ENCODE measurements at places on chromosomes 12 and 14.

GRCh38 chr12:114852976-114853529 lies 169.1 kb upstream of the TBX3 start:
- no peak for DNase-seq

DNA sequence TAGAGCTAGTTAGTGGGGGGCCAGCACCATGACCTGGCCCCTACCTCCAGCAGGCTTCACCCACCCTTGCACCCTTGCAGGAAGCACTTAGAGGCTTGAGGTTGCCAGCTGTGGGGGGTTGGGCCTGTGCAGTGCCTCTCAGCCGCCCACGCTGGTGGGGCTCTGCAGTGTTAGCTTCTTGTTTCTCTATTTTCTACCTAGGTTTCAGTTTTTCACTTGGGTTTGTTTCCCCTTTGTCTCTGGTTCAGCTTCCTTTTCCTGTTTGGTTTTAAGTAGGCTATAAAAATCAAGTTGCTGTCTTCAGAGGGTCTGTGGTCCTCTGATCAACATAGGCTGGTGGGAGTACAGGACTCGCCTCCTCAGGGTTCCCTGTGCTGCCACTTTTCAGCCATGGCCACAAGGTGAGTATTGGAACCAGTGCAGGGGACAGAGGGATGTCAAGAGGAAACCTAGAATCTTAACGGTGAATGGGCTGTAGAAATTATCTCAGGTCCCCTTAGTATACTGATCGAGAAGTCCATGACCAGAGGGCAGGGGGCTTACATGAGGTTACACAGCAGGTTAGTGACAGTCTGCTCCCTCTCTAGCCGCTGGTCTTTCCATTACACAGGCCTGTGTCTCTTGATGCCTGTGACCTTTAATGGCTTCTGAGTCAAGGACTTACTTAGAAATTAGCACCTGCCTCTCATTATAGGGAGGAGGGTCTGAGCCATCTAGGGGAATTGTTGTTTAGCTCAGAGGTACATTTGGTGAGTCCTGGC lies at the start of gene EVL:
EVL (plus strand) TSS at position 312 of the 761 bp plus-strand sequence; CDS start at position 391, 79 bp downstream.
- peak; percentile 70 for DNase-seq

GRCh38 chr12:110286623-110287022 lies 5.6 kb downstream of the ATP2A2 start:
- no peak for DNase-seq

DNA sequence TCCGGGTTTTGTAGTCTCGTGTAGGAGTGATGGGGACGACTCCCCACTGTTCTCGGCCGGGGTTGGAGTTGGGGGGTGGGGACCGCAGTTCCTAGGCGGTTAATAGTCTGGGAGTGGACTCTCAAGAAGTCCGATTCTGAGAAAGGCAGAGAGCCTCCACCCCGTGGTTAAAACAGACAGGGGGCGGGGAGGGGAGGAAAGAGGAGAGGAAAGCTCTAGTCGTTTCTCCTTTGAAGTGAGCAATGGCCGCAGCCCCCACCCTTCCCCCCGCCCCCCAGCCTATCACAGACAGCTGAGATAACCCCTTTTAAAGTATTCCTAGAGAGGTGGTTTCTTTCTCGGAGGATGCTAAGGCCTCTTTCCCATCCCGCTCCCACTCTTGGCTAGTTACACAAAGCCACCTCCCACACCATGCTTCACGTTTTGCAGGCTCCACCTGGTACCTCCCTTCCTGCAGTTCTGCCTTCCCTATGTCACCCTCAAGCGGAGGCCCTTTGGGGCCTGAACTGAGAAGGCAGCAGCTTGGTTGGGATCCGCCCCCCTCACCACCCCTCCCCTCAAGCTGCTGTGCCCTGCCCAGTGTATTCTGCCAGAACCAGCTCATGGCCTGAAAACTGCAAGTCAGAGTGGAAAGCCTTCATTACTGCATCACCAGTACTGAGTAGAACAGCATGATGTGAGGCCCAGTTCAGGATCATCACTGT lies 853 bp downstream of the USP5 start:
- DNase-seq = no peak

DNA sequence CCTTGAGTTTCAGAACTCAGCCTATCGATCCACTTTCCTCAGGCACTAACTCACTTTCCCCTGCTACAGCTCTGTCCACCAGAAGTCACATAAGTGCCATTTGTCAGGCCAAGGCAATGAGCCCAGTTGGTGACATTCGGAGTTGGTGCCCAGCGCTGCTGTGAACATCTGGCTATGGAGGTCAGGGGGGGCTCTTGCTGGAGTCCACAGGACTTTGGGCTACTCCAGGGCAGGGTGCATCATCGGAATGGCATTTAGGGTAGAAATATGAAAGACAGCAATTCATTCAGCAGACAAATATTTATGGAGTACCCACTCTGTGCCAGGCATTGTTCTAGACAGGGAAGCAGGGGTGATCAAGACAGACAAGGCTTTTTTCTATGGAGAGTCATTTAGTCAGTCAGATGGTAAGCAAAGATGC lies 1.5 kb upstream of the PPP1CC start:
- DNase-seq = no peak

- DNase-seq = peak; percentile 85
Measured at GRCh38 chr14:105065280-105066228, at the start of gene GPR132. Gene GPR132, minus strand, starts transcription at chr14:105065430. Its CDS starts 10,010 bp downstream, at chr14:105055420.

GRCh38 chr12:129827866-129828384 lies 75.9 kb downstream of the TMEM132D start:
- no peak for DNase-seq

DNA sequence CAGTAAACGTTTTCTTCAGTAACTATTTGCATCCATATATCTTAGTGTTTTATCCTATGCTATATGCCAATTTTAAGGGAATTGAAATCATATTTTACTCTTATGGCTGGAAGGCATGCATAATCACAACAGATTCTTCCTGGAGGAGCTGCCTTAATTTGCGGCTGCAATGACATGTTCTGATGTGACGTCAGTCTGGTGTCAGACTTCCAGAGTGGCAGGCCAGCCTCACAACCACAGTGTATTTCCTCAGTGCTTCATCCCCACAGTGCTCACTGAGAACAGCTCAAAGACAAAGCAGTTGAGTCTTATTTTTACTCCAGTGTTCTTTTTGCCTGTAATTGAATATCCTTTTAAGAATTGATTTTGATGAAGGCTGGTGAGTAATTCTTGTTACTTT lies 107.1 kb downstream of the PLEKHA5 start:
- DNase-seq = no peak

DNA sequence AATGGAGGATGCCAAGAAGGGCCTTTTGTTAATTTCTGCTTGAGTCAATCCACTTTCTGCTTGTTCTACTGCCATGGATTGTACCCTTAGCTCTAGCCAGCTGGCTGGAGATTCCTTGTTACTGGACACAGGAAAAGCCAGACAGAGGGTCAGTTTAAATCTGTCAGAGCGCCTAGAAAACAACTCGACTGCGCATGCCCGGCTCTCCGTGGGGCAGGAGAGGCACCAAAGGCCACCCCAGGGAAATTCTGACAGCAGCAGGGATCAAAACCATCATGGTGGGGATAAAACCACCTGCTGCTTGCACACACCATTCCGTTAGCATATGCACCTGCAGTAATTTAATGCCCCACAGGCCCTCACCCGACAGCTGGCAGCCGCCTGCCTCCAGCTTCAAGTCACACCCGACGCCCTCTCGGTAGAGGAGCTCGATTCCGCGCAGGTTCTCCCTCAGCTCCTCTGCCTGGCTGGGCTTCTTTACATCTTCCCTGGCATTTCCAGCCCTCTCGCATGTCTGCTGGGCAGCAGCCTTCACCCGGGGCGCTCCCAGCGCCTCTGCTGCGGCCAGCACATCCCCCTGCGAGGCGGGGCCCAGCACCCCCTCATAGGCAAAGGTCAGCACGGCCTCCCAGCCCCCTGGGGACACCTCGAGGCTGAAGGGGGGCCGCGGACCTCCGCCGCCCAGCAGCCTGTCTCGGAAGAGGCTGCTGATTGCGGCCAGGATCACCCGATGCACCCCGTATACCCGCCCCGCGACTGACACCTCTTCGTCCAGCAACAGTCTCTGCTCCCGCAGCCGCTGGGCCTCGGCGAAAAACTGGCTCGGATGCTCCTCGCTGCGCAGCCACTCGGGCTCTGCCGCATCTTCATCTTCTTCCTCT lies 1.0 kb downstream of the KLHL33 start:
- no peak for DNase-seq

GRCh38 chr14:102229071-102229738 lies 75.8 kb downstream of the MOK start:
- DNase-seq = no peak

DNA sequence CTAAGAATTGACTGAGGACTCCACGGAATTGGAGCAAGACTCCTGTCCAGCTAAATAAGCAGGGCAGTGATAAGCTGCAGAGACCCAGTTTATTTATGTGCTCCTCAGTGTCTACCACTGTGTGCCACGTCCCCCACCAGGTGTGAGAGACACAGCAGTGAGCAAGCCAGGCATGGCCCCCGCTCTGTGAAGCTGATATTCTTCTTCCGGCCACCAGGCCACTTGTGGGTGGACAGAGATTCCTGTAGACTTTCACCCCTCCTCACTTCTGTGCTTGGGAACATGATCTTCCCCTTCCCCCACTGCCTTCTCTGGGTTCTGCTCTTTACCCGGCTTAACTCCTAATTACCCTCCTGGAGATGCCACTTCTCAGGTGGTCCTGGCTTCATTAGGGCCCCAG lies 21.3 kb downstream of the BRAP start:
- DNase-seq = no peak

DNA sequence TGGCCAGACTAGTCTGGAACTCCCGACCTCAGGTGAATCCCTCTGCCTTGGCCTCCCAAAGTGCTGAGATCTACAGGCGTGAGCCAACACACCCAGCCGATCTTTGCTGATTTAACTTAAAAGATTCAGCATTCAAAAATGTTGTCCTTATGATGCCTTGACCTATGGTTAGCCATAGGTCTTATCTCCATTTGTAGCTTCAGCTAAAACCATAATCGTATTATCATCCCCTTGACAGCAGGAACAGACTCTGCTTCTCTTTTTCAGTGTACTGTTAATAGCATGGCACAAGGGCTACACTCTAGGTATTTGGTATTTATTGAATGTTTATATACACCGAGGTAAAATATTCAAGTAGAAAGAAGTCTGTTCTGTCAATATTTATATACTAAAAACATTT lies 15.3 kb downstream of the CCDC62 start:
- no peak for DNase-seq

DNA sequence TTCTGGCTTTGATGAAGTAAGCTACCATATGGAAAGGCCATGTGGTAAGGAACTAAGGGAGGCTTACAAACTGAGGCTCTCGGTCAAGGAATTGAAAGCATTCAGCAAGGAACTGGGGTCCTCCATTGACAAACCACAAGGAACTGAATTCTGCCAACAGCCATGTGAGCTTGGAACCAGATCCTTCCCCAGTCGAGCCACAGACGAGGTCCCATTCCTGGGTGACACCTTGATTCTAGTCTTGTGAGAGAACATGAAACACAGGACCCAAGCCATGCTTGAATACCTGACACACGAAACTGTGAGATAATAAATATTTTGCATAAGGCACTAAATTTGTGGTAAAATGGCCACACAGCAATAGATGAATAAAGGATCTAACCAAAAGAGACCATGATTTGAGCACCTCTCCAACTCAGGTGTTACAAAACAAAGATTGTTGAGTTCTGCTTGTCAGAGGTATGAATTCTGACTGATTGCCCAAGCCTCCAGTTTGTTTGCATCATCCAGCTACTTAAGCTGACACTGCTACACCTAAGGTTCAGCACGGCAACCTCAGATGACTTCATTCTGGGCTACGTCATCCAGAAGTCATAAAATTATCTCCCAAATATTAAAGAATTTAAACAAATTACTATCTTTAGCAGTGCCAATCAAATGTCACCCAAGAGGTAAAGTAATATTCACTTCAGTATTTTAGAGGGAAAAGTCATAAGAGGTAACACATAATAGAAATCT lies 59.4 kb downstream of the GARIN6 start:
- no peak for DNase-seq

DNA sequence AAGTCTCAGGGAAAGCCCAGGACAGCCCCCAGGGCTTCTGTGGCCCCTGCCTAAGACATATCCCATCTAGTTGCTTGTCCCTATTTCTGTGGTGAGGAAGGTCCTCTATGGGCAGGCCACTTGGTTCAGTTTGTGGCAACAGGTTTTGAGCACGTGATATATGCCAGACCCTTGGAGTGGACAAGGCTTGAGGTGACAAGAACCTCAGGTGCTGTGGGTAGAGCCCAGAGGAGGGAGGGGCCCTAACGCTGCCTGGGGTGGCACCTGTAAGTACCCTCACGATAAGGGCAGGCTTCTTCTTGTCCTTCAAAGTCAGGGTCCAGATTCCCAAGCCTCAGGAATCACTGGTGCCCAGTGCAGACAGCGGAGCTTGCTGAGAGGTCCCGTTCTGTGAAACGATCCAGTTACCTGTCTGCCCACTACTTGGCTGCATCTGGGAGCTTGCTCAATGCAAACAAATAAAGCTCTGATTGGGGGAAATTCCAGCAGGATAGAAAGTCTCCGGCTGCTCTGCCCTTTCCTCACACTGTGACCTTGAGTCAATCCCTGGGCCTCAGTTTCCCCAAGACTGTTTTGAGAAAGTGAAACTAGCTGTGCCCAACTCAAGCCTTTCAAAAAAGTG lies 47.7 kb upstream of the FAM181A start:
- DNase-seq = no peak

DNA sequence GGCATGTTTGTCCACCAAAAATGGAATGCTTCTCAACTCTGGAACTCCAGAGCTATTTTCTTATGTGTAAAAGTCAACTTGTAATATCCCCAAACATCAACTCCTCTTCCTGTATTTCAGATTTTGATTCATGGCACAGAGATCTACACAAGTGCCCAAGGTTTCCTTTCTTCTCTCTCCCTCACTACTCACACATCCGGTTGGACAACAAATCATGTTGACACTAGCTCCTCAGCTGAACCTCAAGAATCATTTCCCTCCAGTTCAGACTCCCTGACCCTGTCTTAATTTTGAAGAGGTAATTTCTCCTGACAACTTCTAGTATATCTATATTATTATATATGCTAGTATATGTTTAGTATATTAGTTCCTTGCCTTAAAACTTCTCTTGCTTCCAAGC lies 485.4 kb upstream of the CCDC196 start:
- DNase-seq = no peak

DNA sequence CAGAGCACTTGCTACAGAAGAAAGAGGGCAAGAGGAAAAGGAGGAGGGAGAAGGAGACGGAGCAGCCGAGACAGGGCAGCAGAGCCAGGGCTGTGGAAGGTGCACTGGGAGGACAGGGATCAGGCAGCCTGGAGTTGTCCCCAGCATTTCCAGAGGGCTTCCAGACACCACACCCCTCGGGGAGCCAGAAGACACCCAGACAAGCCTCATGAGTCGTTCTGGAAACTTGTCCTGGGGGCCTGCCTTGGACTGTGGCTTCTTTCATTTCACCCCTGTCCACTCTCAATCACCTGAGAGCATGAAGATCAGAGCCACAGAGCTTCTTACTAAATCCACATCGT lies 14.1 kb downstream of the CMKLR1 start:
- DNase-seq = no peak

GRCh38 chr14:97138801-97139200 lies 341.6 kb downstream of the VRK1 start:
- no peak for DNase-seq

DNA sequence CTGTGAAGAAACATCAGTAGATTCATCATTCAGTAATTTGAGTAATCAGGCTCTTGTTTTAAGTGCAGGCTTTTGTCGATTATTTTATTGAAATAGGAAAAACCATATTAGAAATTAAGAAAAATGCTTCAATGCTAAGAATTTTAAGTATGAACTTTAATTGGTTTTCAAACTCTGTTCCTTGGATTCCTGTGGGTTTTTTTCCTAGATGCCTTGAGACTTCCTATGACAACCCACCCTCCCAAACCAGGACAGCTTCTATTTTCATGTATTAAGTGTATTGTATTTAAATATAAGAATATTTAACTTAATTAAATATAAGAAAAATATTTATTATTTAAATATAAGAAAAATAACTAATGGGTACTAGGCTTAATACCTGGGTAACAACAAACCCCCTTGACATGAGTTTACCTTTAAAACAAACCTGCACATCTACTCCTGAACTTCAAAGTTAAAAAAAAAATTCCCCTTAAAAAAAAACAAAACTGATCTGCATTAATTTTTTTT lies 3.0 kb downstream of the ARHGAP5 start:
- DNase-seq = no peak

Measured in germinal center (tissue), 1 donor.